ENCODE measurements at places on chromosomes 11 and 22. TPM values are rescaled to one million over a fixed set of nuclear protein-coding genes. Genes with fewer than 3 reads are reported as not detected.

DNA sequence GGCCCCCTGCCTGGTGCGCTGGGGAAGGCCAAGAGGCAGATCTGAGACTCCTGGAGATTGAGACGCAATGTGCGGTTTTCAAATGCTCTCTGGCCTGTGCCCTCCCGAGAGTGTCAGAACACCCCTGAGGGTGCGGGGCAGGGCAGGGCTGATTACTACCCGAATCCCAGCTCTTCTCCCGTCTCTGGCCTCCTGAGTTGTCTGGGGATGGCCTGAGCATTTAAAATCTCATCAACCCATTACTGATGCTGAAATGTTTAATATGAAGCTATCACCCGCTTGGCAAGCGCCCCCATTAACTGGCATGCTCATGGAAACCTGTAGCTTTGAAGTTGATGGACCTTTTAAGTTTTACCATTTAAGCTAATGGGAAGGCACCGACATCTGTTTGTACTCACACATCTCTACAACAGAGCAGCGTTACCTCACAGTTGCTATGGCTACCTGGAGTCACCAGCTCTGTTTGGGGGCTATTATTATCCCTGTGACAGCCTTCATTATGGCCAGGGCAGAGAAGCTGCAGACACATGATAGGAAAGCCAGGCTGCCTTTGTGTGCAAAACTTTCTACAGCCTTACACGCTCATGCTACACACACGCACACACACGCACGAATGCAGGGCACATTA is 3.6 kb upstream of the MB start:
- DNase-seq: no peak

BCO2 gene
- 0.59 TPM for total RNA-seq

GRCh38 chr22:24594569-24595120 is 1.8 kb upstream of the LRRC75B start:
- DNase-seq: peak; percentile 33

STARD10 gene
- total RNA-seq: 163 TPM

DNA sequence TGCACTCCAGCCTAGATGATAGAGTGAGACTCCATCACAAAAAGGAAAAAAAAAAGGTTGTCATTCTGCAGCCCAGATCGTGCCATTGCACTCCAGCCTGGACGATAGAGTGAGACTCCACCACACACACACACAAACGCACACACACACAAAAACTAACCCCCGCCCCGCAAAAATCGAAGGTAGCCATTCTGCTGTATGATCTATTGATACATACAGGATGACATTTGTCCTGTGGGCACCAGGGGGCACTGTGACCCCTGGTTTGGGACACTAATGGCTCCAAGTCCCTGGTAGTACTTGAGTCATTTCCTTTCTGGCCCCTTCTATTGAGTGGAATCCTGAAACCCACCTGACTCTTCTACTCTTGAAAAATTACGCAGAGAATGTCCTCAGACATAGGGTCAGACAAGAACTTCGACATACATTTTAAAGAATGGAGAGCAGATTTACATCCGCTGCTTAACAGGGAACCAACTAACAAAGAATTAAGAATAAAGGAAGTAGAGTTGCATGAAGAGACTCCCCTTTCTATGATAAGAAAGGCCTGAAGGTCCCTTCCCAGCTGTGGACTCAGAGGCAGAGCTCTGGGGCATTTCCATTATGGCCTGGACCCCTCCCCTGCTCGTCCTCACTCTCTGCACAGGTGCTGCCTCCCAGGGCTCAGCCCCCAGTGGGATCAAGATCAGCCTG is 35.0 kb upstream of the PRAME start:
- peak; percentile 16 for DNase-seq

Data from pancreas (tissue), 10 donors.